ENCODE measurements at places on chromosomes 2 and 18.

DNA sequence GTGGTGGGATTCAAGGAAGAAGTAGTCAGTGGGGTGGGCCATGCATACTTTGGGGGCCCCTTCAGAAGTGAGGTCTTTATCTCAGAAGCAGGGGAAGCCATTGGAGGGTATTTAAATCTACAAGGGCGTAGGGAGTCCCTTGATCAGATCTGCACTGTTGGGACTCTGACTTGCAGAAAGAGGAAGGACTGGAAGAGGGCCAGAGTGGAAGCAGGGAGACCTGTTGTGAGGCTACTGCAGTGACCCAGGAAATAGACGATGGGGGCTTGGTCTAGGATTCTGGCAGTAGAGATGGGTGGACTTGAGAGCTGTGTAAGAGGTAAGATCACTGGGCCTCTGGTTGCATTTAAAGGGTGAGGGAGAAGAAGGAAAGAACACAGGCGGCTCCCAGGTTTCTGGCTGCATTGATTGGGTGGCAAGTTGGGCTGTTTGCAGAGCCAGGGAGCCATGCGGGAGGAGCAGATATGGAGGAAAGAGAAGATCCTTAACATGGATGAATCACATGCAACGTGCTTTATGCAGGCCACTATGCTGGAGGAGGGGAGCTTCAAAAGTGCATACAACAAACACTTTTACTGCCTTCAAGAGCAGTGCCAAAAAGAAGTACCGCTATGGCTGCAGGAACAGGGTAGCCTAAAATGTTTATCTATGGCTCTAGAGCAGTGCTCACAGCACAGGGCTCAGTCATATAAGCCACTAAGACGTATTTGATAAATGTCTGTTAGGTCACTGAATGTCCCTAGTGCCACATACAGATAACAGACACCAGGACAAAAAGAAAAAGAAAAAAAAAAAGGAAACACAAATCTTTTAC lies 2.3 kb downstream of the SFXN5 start:
- DNase-seq: no peak

DNA sequence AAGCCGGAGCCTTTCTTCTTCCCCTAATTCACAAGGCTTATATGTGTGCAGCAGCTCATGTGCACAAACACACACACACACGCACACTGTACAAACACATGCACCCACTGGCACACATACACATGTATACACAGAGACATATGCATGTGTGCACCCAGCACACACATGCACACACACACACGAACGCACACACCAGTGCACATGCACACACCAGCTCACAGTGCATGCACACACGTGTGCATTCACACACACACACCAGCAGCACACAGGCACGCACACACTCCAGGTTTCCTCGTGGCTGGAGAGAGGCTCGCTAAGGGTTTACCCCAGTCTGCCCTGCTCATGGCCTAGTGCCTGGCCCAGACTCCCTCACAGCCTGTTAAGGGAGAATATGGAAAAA lies 234.0 kb downstream of the EIPR1 start:
- DNase-seq: no peak

GRCh38 chr2:12965540-12966269 lies 249.0 kb downstream of the TRIB2 start:
- DNase-seq: peak; percentile 14

- no peak for DNase-seq
These were observed 134.2 kb upstream of the HS6ST1 start for GRCh38 chr2:128452536-128453530.

DNA sequence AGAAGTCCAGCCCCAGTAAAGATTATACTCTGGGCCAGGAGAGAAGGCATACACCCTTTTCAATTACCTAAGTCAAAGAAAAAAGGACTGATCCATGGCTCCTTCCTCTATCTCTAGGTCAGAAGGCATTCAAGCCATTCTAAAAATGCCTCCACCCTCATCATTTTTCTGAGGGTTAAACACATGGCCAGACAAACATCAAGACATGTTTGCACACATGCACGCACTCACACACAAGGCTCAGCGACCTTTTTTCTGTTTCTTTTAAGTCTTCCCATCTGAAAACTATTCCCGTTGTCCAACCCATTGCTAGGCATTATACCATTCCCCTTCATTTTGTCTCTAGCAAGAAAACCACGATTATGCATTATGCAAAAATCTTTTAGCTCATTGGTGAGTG lies 126.6 kb downstream of the EN1 start:
- DNase-seq: no peak

- peak; percentile 2 for DNase-seq
These were observed 489.4 kb downstream of the LRP1B start for GRCh38 chr2:141641462-141641861.

DNA sequence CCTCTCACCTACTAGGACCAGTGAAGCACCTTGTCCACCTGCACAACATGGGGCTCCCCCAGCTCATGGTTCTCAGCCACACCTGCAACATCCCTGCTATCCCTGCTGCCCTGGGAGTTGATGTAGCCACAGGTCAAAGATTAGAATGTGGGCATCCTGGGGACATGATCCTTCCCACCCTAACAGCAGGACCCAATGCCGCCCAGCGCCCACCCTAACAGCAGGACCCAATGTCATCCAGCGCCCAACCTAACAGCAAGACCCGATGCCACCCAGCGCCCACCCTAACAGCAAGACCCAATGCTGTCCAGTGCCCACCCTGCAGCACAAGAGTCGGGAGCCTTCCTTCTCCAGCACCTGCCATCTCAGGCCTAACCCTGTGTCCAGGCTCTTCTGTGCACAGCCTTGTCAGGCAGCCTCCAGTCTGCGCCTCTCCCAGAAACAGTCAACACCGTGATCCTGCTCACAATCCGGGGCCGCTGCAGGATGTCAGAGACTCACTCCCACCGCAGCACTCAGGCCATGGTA lies 237.3 kb upstream of the SALL3 start:
- no peak for DNase-seq

DNA sequence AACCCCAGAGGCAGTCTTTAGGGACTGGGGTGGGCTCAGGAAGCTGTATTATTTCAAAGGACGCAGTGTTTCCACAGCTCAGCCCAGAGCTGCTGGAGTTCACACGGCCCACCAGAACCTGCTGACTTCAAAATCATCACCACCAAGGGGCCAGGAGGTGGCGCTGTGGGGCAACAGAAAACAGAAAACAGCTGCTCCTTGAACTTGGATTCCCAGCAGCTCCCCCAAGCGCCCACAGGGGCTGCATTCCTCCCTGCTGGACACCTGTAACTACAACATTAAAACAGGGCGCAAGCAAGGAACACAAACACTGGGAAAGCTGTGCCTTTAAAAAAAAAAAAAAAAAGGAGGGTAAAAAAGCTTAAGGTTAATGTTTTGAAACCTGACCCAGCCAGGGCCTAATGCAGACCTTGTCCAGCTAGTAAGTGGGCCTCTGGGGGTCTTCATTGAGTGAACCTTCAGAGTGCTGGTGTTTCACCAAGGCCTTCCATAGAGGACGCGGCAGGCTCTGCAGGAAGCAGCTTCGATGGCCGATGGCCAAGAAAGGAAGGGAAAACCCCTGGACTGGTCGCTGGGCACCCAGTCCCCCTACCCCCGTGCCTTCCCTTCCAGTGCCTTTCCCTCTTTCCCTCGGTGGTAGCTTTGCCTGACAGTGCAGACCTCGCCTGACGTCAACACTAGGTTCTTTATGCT lies 25.9 kb downstream of the MLPH start:
- DNase-seq: peak; percentile 73

- DNase-seq: no peak
These were observed 42.8 kb downstream of the LRRTM4 start for GRCh38 chr2:77479395-77479794.

DNA sequence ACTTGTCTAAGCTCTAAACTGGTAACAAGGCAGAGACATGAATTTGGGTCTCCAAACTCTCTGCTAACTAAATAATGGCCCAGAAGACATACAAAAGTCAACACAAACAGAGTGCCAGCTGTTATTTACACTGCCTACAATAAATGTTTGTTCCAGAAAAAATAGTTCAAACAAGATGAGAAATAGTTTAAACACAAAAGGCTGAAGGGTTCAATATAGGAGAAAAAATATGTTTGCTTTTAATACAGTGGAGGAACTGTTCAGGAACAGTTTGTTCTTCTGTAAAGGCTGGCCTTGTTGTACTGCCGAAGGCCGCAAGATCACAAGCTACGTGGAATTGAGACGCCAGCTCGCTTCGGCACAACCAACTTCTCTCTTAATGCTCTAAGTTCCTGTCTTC lies 74.6 kb downstream of the AFF3 start:
- no peak for DNase-seq

- no peak for DNase-seq
These were observed 18.1 kb upstream of the DYNC1I2 start for GRCh38 chr2:171669121-171669520.

GRCh38 chr2:112566104-112566503 lies 18.3 kb upstream of the CHCHD5 start:
- no peak for DNase-seq

GRCh38 chr2:179701524-179702110 lies 159.8 kb downstream of the ZNF385B start:
- DNase-seq: no peak

DNA sequence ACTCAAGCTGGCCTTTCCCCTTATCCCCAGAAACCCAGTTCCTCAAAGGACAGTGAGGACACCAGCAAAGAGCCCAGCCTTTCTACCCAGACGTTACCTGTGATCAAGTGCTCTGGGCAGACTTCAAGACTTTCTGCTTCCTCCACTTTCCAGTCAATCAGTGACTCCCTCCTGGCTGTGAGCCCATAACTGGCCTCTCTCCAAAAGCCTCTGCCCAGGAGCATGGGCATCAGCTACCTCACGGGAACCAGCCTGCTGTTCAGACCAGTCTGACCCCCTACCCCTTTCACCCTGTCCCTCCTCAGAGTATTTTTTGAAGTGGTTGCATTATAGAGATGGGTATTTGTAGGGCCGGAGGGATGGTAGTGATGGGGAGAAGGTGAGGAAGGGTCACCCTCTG lies 27.7 kb upstream of the CYP27A1 start:
- no peak for DNase-seq

GRCh38 chr18:76610933-76611749 lies 116.1 kb upstream of the ZNF516 start:
- no peak for DNase-seq

DNA sequence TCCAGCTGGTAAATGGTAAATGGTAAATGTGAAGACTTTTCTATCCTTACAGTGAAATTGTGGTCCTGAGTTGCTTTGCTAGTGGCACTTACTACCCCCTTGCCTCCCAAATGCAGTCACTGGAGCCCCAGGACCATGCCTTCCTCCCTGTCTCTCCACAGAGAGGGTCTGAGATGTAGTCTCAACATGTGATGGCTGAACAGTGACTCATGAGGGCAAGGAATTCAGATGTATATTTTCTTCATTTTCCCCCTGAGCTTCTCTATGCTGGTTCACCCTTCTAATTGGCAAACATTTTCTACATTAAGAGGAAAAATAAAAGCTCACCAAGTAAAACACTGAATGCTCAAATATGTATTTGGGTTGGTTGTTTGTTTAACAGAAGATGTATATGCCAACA lies 232.0 kb downstream of the SH3BP4 start:
- DNase-seq: no peak

DNA sequence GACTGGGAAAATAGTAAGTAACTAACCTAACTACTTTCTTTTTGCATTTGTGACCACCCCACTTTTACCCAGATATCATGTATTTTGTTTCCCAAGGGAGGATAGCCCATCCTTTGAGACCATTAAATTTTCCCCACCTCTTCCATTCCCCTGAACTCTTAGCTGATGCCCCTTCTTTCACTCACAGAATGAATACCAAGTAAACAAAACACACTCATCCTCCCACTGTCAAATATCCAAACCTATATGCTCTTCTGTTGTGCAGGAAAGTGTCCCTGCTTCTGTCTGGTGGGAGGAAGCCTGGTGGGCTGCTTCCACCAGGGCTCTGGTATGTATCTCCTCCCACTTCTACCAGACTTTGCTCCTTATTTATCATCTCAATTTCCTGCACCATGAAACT lies 64.6 kb upstream of the PARD3B start:
- DNase-seq: no peak

- no peak for DNase-seq
These were observed 47.1 kb downstream of the HS6ST1 start for GRCh38 chr2:128271597-128271910.

DNA sequence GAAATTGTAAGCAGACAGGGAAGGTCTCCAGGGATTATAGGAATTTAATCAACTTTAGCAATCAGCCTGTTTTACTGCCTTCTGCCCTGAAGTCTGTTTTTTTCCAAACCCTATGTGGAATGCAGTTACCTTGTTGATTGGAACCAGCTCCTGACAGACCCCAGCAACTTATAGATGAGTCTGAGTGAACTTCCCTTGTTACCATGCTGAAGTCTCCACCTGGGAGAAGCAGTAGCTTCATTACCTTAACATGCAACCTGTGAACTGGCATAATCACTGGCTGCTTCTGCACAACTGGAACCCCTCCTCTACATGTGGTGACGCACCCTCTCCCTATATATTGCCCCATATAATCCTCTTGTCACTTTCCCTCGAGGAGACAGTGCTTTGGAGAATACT lies 226.3 kb upstream of the SPOPL start:
- no peak for DNase-seq

- DNase-seq: no peak
These were observed 25.7 kb downstream of the ANO7 start for GRCh38 chr2:241214209-241214608.

DNA sequence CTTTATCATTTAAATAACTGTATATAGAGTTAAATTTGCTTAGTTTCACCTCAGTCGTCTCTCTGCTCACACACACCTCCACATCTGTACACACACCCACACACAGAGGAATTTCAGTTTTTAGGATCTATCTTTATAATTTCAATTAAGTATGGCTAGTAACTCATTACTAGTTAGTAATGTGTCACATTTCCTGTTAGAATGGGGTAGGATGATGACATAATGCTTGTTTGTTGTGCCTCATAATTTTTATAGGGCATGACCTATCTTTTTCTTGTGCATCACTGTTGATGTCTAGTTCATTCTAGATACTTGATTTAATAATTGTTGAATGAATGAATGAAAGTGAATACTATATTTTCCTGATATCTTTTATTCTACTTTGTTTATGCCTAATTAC lies 108.6 kb downstream of the AGPS start:
- DNase-seq: no peak

DNA sequence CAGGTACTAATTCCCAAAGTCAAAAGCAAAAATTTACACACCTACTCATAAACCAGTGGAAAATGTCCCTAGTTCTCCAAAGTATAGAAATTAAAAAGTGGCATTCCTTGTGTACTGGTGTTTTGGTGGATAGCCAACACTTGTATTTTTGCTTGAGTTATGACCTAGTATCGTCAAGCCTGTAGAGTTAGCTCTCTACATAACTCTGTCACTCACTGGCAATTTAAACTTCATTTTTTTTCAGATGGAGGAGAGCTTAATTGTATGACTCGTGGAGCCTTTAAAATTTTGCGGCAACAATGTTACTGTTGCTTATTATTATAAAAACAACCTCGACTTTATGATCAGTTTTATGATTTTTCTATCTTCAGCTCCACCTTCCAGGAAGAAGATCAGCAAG lies 58.7 kb downstream of the ITGB6 start:
- no peak for DNase-seq

DNA sequence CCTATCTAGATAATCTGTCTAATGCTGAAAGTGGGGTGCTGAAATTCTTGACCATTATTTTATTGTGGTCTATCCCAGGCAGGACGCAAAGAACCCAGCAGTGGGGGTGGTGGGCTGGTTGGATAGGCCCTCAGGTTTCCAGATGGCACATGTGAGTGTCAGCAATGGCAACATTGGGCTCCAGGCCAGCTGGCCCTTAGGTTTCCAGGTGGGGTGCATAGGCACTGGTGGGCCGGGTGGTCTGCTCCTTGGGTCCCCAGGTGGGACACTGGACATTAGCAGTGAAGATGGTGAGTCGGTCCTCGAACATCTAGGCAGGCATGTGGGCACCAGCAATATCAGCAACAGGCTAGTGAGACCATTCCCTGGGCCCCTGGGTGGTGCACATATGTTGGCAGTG lies 680.3 kb upstream of the ACVR2A start:
- no peak for DNase-seq

All from fibroblast of gingiva (primary cell).